ENCODE measurements at places on chromosomes 5 and 9.

DNA sequence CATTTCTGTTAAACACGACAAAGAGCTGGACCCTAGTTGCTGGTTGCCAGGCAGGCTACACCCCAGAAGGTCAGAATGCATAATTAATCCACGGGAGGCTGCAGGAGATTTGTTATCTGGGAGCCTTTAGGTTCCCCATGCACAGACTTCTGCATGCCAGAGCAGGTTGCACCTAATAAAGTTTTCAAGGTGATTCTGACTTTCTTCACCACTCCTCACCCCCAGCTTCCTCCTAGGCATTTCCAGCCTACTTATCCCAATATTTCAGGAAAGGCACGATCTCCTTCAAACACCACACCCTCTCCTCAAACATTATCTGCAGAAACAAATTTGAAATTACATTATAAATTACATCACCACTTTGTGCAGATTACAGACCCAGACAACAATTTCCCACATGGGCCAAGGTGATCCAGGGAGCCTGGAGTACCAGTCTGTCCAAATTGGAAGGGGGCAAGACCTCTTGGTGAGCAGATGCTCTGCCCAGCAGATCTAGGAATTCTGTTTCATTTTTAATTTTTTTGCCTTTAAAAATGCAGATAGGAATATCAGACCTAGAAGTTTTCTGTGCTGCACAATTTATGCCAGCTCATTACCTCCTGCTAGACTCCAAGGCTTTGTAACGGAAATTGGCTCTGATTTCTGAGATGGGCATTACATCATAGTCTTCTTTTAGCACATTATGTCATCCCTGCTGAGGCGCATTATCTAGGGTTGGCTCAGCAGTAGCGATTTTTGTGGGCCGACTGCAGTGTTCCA lies 363.4 kb upstream of the SLC30A5 start:
- DNase-seq, result no peak

DNA sequence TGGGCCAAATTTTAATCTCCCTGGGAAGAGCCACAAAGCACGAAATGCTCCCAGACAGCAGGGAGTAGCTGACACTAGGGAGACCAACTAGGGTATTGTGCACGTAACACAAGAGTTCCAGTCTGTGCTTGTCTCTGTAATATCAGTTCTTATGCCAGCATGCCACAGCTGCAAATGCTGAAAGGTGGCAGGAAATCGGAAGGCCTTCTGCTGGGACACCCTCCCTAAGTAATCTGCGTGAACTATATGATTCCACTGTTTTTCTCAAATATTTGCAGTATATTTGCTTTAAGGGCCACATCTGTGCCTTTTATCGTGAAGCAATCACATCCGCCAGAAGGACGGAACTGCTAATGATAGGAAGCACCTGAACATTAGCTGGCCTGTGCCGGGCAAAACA lies 12.6 kb downstream of the VLDLR start:
- no peak for DNase-seq

GRCh38 chr5:107542428-107542827 lies 128.3 kb downstream of the EFNA5 start:
- no peak for DNase-seq

GRCh38 chr5:127849891-127850290 lies 146.7 kb downstream of the CCDC192 start:
- no peak for DNase-seq

GRCh38 chr9:133584167-133584558 lies 25.0 kb downstream of the FAM163B start:
- no peak for DNase-seq

GRCh38 chr9:130029223-130029973 lies 13.6 kb downstream of the FNBP1 start:
- no peak for DNase-seq

DNA sequence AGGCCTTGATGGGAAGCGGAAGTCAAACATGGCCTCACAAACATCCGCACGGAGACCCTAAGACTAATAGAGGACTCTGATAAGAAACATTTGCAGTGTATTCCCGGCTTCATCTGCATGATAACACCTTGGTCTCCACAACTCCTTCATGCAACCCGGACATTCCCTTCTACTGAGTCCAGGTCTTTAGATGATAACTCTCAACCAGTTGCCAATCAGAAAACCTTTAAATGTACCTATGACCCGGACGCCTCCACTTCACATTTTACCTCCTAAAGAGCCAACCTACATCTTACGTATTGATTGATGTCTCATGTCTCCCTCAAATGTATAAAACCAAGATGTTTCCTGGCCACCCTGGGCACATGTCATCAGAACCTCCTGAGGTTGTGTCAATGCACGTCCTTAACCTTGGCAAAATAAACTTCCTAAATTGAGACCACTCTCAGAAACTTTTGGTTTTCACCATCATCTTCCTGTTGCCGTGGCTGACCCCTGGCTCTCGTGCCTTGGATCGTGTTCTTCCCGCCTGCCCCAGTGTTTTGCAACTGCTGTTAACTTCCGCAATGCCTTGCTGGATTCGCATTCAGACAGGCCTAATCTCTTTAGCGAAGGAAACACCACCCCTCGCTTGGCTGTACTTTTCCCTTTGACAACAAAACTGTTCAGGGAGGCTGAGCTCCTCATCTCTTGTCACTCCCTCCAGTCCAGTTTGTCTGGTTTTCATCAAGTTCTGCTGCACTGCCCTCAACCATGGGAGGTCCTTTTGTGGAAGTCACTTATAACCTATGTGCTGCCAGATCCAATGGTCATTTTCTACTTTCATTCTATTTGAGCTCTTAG lies 1.1 kb upstream of the DAP start:
- DNase-seq, result no peak

DNA sequence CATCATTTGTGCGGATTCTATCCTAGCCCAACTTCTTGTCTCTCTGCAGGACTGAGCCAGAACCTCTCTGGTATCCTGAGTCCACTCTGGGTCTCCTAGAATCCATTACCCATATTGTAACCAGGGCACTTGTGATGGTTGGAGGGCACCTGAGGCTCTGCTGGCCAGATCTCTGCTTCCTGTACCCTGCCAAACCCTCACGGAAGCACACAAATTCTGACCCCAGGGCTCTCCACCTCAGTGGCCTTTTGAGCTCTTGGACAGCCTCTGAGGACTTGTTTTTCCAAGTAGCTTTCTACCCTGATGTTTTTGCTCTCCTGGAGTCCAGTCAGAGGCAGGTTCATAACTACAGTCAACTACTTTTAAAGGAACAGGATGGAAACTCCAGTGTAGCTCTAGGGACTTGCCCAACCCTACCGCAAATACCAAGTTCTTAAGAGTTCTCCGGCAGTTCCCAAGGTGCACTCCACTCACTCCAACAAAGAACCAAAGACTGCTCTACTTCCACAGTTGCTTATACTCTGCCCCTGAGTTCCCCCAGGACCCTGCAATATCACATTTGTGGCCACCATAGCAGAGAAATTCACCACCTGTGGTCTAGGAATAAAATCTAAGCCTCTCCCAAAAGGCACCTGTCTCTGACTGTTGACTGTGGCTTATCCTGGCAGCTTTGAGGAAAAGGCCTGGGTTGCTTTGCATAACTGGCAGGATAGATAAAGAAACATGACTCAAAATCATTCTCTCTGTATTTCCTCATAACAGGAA lies 9.6 kb downstream of the PIP5K1B start:
- DNase-seq, result no peak

- DNase-seq, result no peak
Measured at GRCh38 chr5:167233507-167234220, 1057.8 kb upstream of the WWC1 start.

- DNase-seq, result no peak
Measured at GRCh38 chr9:14095277-14095676, 218.7 kb downstream of the NFIB start.

GRCh38 chr5:51622161-51622790 lies 239.0 kb downstream of the ISL1 start:
- DNase-seq, result no peak

GRCh38 chr5:87780831-87781760 lies 368.4 kb upstream of the CCNH start:
- DNase-seq, result peak; percentile 65

DNA sequence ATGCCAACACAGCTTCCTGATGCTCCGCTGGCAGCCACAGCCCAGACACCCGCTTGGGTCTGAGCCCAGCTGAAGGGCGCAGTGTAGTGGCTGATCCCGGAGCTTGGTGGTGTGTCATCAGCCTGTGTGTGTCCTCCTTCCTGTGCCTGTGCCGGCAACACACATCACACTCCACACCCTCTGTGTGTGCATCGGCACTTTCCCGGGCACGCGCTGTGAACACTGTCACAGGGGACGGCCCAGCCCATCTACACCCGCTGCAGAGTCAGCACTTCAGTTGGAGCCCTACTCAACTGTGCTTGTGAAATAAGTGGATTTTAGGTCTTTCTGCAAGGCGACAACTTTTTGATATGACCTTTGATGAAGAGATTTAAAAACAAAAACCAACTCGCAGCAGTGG lies 189.4 kb downstream of the IRX2 start:
- DNase-seq, result no peak
